ENCODE measurements at places on chromosomes 3 and 15.

- no peak for DNase-seq
Measured at GRCh38 chr15:74857671-74858368, 14.9 kb upstream of the ULK3 start.

DNA sequence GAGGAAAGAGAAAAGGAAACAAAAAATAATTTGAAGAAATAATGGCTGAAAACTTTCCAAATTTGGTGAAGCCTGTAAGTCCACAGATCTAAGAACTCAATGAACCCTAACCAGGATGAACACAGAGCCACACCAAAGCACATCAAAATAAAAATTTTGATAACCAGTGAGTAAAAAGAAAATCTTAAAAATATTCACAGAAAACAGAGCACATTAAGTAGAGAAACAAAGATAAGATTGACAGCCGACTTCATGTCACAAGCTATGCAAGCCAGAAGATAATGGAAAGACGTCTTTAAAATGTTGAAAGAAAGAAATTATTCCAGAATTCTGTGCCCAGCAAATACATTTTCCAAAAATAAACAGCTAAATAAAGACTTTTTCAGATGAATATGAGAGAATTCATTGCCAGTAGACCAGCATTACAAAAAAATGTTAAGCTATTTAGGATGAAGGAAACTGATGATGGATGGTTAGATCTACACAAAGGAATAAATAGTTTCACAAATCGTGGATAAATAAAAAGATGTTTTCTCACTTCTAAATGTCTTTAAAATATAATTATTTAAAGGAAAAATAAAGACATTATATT lies 140.2 kb upstream of the SKOR1 start:
- no peak for DNase-seq

DNA sequence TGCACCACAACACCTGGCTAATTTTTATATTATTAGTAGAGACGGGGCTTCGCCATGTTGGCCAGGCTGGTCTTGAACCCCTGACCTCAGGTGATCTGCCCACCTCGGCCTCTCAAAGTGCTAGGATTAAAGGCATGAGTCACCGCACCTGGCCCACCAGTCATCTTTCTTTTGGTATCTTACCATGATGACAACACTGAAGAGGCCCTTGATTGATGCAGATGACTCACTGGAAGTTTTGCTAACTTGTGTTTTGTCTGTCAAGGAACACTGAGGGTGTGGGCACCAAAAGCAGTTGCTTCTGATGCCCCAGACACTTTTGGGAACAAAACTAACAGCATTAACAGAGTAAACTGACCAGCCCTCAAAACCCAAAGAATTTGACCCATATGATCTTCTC lies 88.3 kb downstream of the MYO5A start:
- no peak for DNase-seq

DNA sequence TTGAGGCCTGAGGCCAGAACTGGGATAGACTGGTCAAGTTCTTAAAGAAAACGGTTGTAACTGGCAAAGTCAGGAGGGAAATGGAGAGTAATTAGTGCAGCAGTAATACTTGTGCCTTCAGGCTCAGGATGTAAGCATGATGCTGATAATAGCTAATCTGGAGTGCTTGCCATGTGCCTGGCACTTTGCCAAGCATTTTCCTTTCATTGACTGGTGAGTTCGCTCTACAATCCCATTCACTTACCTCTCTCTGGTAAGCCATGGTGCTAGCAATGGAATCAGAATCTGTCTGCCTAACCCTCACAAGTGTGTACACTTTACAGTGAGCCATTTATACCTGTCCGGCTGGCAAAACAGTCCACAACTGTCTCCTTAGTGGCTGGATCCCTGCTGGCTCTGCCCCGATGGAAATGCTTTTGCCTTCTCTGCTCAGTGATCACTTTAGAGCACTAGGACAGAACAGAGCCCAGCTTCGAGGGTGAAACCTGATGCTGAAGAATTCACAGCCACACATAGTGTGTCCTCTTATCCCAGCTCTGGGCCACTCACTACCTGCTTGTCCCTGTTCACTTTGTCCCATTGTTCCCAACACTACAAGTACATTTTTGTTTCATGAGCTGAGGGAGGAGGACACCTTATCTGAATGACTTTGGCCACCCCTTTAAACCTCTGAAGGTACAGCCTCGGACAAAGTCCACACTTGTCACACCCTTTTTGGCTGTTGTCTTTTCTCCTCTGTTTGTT lies 10.3 kb downstream of the CHP1 start:
- DNase-seq, result no peak

- DNase-seq, result no peak
Measured at GRCh38 chr3:8790529-8790928, 21.1 kb upstream of the OXTR start.

DNA sequence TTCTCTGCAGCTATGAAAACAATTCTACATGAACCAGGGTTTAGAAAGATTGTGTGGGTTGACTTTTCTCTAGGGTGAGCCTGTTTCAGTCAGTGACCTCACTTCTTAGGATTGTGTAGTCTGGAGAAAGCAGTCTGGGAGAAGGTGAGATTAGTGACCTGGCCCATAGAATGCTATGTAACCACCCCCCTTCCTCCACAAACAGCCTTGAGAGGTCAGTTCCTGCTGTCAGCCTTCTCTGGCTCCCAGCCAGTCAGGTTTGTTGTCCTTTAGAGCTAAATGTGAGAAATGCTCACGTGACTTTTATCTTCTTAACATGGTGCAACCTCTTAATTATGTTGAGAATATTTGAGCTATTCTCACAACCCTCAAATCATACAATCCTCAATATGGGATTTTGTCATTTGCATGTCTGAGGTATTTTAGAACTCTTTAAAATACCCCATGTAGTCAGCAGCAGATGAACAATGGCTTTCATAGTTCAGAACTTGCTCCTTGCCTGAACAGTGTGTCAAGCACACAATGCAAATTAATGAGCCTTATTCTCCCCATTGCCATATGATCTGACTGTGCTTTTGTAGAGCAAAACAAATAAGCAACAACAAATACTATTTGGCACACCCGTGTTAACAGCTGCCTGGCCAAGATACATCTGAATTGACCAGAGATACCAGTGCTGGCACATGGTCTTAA lies 311.6 kb downstream of the CNTN6 start:
- DNase-seq, result no peak

DNA sequence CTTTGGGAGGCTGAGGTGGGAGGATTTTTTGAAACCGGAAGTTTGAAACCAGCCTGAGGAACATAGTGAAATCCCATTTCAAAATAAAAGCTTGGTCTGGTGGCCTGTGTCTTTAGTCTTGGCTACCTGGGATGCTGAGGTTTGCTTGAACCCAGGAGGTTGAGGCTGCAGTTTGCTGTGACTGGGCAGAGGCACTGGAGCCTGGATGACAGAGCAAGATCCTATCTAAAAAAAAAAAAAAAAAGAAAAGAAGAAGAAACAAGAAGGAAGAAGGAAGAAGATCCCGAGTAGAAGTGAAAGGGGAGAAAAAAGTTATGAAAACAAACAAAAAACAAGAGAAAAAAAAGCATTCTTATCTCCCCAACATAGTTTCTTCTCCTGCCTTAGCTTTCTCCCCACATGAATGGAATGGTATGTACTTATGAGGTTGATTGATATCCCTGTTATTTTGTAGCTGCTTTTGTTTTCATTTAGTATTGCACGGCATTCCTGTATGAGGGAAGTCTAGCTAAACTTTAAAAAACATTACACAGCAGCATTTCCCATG lies 42.4 kb downstream of the TMEM40 start:
- no peak for DNase-seq

DNA sequence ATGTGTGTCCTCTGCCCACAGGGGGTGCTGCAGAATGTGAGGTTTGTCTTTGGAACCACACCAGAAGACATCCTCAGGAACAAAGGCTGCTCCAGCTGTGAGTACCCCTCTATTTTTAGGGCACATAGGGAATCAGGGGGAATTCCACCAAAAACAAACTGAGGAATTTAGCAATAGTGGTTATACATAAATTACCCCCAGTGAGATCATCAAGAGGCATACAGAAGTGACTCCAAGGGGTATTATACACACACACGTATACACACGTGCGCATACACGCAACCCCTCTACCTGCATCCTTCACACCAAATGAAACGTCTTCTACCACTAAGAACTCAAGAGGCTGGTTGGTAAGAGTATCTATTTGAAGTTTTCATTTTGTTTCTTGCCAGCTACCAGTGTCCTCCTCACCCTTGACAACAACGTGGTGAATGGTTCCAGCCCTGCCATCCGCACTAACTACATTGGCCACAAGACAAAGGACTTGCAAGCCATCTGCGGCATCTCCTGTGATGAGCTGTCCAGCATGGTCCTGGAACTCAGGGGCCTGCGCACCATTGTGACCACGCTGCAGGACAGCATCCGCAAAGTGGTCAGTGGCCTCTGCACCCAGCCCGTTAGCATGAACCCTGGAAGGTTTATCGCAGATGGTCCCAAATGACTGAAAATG lies 2.9 kb downstream of the THBS1 start:
- DNase-seq, result no peak

GRCh38 chr3:87968668-87969067 lies 90.1 kb downstream of the CGGBP1 start:
- no peak for DNase-seq

DNA sequence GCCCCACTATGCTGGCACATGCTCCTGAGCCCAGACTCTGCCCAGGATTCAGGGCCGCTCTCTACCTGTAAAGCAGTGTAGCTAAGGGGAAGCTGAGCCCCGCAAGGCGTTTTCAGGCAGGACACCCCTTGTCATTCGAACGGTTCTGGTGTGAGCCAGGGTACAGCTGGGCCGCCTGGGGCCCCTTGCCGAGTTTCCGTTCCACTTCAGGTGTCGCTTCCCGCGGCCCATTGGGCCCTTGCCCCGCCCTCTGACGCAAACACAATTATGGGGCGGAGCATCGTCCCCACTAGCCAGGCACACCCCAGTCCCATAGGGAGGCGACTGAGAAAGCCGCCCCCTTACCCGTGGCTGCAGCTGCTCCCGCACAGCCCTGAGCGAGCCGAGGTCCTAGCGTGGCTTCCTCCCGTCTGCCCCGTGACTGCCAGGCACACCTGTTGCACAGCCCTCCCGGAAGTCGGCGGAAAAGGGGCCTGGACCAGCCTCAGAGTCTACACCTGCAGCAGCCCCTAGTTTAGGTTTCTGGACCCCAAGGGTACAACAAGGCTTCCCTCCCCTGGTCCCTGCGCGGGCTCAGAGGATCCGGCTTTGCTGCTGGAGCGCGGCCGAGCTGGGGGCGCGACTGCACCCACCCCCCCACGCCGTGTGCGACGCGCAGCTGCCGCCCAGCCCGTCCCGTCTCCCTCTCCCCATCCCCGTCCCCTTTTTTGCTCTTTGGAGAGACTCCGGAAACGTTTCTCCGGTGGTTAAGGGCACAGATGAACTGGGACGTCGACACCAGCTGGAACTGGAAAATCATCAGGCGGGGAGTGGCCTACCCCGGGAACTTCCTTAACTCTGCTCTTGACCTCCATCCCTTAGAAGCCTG lies at the start of gene PLSCR2:
TSS of gene PLSCR2 (minus strand) at position 412 of the 868 bp plus-strand sequence. CDS start 9,657 bp downstream, outside the sequence.
- peak; percentile 84 for DNase-seq

- DNase-seq, result no peak
Measured at GRCh38 chr3:175179055-175179454, 319.9 kb downstream of the NAALADL2 start.

DNA sequence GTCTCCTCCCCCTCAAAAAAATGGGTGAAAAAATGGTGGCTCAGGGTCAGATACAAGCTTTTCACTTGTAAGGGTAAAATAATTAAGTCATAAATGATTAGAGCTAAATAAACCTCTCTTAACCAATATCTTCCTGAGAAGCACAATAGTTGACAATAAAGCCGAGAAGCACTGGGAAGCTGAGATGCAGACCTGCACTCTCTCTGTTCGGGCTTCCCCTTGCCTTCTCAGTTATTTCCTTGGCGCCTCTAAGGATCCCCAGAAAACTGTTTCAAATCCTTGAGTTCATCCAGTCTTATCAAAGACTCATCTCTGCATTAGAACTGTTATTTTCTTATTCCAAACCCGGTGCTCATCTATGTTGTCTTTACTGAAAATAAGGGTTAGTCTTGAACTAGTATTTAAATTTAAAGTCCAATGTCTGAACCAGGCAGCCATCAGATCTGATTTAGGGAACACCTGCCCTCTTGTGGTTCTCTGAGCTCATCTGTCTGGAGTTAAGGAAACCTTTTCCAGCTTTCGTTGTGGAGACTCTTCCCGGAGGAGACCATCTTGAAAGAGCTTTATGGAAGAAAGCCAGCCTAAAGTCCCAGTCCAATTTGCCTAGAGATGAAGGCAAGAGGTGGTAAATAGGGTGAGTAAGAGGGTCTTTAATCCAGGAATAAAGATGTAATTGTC lies 256.4 kb upstream of the MCTP2 start:
- no peak for DNase-seq

DNA sequence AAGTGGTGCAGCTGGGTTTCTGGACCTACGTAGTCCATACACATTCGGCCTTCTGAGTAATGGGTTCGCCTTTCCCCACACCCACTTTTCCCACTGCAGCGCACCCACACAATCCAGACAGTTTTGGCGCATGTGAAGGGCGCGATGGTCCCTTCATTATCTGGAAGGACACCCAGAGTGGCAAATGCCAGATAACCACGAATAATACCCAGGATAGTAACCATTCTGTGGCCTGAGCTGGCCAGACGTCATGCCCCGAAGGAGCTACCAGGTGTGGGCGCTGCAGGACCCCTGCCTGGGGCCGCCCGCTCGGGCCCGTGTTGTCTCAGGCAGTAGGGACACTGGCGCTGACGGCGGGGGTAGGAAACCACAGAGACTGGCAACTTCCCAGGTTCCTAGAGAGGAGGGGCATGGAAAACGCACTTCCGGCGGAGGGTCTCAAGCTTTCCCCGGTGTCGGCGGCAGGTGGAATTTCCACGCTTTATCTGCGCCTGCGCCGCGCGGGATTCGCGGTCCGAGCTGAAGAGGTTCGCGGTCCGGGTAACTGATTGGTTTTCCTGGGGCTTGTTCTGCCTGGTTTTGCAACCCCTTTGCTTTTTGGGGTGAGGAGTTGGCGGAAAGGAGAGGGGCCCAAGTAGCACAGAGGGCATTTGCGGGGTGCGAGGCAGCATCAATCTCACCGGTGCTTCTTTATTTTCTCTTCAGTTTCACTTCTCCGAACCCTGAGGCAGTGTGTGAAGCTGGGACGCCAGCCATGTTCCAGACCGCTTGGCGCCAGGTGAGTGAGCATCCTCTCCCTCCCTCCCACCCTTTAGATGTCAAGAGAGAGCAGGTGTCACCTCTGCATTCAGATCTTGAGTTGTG lies at the start of gene ZNF620:
TSS of gene ZNF620 (plus strand) at position 441 of the 864 bp plus-strand sequence. CDS start at position 755, 314 bp downstream.
- DNase-seq, result peak; percentile 54

- no peak for DNase-seq
Measured at GRCh38 chr3:52852419-52852818, 17.6 kb upstream of the MUSTN1 start.
